ENCODE measurements at places on chromosomes 3 and 15.

DNA sequence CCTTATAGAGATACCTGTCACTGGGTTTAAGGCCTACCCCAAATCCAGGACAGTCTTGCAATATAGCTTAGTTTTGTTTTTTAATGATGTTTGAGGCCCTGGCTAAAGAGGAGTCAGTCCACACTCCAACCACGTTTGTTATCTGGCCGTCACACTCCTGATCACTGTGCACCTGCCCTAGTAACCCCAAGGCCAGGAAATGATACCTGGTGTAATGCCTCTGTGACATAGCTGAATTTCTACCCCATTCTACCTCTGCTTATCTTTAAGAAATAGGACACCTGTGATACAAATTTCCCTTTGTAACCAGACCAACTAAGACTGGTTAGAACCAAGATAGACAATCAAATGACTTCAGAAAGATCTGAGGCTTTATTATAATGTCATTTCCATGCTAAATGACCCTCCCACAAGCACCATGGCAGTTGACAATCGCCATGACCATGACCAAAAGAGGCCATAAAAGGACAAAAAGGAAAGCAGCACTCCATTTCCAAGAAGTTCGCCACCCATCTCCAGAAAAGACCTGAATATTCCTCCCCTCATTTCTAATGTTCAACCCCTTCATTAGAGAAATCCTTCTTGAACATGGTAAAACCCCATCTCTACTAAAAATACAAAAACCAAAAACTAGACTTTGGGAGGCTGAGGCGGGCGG, 4.8 kb upstream of the RTP3 start:
- DNase-seq = no peak

- DNase-seq = no peak
Measured at GRCh38 chr3:134260987-134261386, 10.3 kb upstream of the RYK start.

- no peak for DNase-seq
Measured at GRCh38 chr15:58889363-58889762, 44.1 kb downstream of the SLTM start.

- DNase-seq = no peak
Measured at GRCh38 chr3:24952388-24952787, 457.7 kb upstream of the THRB start.

GRCh38 chr3:128235207-128235926, 82.1 kb downstream of the EEFSEC start:
- DNase-seq = no peak

DNA sequence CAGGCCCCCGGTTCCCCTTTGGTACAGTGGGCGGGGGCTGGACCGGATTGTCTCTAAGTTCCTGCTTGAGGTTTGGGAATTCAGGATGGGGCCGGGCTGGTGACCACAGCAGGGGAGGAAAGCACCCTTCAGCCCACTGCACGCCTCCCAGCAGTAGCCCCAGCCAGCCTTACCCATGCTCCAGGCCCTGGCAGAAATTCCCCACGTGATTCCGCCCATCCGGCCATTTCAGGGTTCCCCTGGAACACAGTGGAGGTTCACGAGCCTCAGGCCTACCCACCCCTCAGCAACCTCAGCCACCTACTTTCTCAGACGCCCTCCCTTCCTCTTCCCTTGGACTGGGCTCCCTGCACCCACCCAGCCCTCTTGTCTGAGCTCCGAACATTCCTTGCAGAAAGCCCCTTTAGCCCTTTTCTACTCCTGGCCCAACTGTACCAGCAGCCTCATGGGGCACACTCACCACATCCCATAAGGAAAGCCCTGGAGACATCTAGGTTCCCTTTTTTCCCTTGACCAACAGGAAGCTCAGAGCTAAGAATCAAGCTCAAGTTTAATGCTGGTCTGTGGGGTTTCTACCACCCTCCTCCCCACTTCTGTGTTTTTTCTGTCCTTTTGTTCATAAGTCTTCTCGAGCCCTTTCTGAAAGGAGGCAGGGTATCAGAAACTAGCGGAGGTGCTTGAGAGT, 11.5 kb downstream of the ALS2CL start:
- DNase-seq = no peak

- DNase-seq = no peak
Measured at GRCh38 chr3:132231633-132232032, 85.6 kb upstream of the ACP3 start.

DNA sequence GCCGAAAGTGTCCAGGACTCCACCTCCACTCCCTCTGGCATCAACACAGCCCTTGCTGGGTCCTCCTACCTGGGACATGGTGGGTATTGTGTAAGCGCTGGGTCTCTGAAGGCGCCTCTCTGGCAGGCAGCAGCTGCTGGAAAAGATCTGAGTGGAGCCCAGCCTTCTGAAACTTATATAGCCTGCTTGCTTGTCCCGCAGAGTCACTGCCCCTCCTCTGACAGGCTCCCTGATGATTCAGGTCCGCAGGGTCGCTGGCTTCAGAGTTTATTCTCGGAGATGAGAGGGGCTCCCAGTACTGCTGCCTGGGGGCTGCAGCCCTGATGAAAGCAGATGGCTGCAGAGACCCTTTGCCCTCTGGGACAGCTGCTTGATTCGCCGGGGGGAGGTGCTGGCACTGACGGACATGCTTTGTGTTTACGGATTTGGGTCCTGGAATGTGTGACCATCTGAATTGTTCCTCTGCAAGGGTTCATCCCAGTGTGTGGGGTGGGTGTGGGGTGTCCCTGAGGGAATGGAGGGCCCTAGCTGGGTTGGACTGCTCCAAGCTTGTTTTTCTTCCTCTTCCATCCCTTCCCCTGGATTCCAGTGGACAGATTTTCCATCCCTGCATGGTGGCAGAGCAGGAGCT, at the start of gene MUSTN1:
Gene MUSTN1, minus strand, starts transcription at position 149 of the 631 bp plus-strand sequence. Its CDS starts 71 bp downstream, at position 78.
- no peak for DNase-seq

GRCh38 chr3:14473411-14473891, 66.7 kb downstream of the GRIP2 start:
- no peak for DNase-seq

DNA sequence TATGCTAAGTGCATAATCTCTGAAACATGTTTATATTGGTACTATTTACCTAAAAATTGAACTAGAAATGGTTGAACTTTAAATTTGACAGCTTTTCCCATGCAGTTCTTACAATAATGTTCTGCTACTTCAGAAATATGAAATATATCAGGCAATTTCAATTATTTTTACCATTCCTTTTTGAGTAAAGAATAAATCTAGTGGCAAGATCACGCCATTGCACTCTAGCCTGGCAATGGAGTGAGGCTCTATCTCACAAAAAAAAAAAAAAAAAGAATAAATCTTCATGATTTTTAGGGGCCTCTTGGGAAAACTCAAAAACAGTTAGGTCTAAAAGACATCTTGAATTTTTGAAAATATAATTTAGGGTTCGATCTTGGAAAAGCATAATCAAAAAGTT, 10.6 kb upstream of the DNAAF4 start:
- DNase-seq = no peak

GRCh38 chr3:120212505-120212904, 72.5 kb downstream of the GPR156 start:
- DNase-seq = no peak

DNA sequence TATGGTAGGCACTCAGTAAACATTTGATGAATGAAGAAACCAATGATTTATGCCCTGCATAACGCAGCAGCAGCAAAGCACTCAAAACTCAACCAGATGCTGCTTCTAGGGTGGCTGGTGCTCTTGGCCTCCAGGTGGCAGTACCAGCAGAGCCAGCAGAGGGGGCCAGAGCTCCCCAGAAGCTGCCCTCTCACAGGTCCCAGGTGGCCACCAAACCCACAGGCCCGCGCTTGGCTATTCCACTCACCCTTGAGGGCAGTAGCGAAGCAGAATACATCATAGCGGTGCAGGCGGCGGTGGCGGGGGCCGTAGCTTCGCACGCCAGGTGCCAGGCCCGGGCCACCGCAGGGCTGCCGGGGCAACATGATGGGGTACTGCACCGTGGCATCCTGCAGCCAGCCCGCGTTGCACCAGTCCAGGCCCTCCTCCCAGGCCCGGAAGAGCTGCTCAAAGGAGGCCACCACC, 16.6 kb downstream of the HAPLN3 start:
- peak; percentile 92 for DNase-seq

DNA sequence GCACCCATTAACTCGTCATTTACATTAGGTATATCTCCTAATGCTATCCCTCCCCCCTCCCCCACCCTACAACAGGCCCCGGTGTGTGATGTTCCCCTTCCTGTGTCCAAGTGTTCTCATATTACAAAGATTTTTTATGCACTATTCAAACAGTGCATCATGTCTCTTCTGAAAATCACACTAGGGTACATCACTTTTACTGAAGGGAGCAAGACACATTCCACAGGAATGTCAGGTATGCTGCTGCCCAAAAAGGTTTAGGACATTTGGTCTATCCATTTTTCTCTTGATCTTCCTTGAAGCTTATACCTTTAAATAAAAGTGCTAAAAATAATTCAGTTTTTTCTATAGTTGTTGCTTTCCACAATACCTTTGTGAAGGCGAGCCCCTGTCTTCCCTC, 9.2 kb upstream of the EPHA3 start:
- no peak for DNase-seq

DNA sequence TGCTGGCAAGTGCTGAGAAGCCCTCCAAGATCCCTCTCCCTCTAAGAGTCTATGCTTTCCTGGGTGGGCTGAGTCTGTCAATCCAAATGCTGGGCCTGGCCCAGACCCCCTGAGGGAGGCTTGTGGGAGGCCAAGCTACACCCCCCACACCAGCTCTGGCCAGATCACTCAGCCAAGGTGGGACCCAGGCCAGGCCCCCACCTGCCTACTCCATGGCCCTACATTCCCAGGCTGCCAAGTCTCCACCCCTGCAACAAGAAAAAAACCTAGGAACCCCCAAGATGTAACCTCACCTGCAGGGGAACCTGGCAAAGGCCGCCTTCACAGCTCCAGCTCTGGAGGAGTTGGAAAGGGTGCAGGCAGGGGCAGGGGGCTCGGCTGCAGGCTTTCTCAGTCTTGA, 109.1 kb downstream of the CHSY1 start:
- no peak for DNase-seq

DNA sequence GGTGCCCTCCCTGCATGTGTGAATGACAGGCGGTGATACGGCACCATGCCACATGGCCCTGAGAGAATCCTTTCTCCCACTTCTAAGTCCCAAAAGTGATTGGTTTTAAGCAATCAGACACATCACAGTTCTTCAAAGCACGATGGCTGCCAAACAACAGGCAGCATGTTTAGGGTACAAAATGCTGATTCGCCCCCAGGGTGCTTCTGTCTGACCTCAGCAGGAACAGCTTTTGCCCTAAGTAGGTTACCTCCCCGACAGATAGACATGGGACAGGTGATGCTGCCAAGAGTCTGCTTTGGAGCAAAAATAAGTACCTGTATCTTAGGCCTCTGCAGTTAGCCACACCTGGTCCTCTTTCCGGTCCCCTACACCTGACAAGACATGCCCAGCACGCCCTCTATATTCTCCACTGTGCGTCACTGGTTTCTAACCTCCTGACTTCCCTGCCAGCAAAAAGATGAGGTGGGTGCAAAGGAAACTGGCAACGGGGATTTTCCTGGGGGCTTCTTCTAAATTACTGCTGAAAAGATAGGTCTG, 549.8 kb downstream of the FOXP1 start:
- DNase-seq = no peak

- DNase-seq = no peak
Measured at GRCh38 chr3:193960487-193961274, 175.3 kb upstream of the HES1 start.

DNA sequence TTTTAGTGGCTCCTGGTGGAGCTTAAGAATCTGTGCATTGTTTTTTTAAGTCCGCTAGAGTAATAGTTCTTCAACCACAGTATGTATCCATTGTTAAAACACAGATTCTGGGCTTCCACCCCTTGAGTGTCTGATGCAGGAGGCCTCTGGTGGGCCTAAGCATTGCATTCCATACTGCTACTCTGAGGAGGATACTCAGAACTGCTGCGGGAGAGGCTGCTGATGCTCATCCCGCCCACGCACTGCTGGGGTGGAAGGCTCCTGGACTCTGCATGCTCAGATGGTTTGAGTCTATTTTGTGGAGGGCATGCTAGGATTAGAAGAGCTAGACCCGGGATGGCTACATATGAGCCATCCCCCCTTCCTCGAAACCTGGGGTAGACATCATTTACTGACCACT, 74.4 kb downstream of the THSD4 start:
- DNase-seq = no peak

DNA sequence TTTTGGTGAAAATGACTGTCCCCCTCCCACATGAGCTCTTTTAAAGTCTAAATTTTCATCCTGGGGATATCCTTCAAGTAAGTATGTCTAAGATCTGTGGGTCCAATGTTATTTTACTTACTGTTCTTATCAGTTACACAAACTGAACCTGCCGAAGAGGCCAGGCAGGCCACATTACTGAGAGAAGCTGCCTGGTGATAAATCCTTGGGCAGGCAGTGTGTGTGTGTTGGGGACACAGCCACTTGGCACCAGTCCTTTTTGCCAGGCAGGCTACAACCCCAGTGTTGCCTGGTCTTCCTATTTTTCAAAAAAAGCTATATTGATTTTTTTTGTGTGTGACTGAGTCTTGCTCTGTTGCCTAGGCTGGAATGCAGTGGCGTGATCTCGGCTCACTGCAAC, 50.6 kb upstream of the RASA2 start:
- DNase-seq = no peak
